RWPE2 (cell line): ENCODE measurements at places on chromosomes 6 and 20.

- no peak for DNase-seq
Measured at GRCh38 chr6:85137865-85138264, 312.0 kb upstream of the NT5E start.

DNA sequence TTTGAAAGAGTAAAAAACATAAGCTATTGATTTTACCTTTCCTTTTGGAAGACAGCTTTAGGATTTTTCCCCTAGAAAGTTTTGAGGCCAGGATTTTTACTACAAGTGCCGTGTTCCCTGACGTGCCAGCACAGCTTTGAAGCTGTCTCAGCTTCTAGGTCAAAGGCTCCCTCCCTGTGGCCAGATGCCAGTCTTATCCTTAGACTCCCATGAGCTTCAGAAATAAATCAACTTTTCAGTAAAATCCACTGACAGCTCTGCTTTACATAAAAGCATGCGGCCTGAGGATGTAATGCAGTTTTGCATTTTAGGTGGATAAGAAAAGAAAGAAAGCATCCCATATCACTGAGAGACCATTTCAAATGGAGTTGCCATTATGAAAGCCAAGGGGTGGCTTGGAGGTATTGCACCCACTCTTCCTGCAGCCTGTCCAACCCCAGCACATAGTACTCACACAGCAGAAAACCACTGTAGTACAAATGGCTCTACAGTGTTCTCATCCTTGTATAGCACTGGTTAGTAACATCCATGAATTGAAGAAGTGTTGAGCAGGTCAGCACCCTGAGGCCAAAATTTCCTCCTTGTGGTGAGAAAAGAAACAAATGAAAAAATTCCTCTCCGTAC is 15.2 kb upstream of the ATXN1 start:
- DNase-seq, result no peak

DNA sequence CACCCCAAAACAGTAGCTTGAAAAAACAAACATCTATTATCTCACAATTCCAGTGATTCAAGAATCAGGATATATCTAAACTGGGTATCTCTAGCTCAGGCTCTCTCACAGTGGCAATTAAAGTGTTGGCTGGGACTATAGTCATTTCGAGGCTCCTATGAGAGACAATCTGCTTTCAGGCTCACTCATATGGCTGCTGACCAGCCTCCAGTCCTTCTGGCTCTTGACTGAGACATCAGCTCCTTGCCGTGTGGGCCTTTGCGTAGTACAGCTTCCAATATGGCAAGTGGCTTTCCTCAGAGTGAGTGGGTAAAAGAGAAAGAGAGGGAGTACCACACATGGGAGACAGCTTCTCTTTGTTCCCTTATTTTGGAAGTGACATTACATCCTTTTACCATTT is 327.2 kb downstream of the CENPW start:
- DNase-seq, result no peak

DNA sequence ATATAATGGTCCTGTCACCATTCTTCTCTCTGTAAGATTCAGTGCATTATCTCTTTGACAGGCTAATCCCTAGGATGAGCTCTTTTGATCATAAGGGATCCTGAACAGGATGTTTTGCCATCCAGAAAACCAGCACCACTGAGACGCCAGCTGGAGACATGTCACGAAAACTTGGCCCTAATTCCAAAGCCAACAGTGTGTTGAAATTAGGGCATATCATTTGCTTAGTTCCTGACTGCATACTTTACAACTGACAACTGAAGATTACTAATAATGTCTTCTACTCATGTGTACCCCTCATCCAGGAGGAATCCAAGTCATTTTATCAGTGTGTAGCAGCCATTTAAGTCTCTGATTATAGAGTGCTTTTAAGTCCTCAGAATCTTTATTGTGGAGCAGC is 243.6 kb downstream of the KCNQ5 start:
- DNase-seq, result no peak

- no peak for DNase-seq
Measured at GRCh38 chr20:59850018-59850641, 83.3 kb downstream of the SYCP2 start.

DNA sequence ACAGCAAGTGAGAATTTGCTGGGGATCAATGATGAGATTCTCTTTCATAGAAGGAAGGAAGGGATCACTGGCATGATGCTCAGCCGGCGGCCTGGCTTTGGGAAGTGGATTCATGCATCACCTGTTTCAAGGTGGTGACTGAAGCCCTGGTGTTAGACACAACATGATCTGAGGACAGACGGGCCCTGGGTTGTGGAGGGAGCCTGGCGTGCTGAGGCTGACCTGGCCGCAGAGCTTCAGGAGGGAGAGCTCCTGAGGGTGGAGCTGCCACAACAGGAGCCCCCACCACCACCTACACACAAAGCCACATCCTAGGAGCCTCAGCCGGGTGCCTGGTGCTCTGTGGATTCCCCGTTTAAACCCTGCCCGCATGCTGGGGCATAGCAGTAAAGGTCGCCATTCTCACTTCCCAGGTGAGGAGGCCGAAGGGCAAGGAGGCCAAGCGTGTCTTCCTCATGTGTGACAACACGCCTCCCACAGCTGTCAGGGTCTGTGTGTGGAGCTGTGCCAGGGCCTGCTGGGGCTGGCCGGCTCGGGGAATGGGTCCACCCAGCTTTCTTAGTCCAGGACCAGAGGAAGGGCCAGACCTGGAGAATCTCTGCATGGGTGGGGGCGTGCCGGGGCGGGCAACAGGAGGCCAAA is 107.0 kb downstream of the ERMARD start:
- DNase-seq, result no peak

DNA sequence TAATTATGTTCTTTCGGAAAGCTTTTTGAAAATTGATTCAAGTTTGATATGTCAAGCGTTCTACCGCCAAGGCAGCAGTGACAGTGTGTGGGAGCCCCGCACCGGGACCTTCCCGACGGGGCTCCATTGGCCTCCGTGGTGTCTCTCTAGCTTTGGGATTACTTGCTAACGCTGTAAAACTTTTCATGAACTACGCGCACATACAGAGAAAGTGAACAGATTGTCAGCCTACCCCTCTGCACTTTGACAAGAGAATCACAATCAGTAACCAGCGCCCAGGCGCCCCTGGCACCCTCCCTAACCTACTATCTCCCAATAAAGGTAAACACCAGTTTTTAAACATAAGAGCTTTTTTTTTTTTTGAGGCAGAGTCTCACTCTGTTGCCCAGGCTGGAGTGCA is 274.8 kb downstream of the CDH4 start:
- DNase-seq, result peak; percentile 58

- no peak for DNase-seq
Measured at GRCh38 chr6:37109714-37110499, 60.0 kb upstream of the PIM1 start.
